ENCODE measurements at places on chromosomes 16 and 17. TPM values are rescaled to one million over a fixed set of nuclear protein-coding genes. Genes with fewer than 3 reads are reported as not detected.

XYLT2 gene
- 27.3 TPM for polyA plus RNA-seq

PPP1R27 gene
- polyA plus RNA-seq: 52.6 TPM

ZPBP2 gene
- polyA plus RNA-seq: not detected

RPAIN gene
- polyA plus RNA-seq: 52.3 TPM

GRCh38 chr17:49871211-49871610 lies 23.3 kb upstream of the TAC4 start:
- DNase-seq: no peak

GRCh38 chr16:30875871-30876801 lies 17.7 kb downstream of the BCL7C start:
- no peak for DNase-seq

DNA sequence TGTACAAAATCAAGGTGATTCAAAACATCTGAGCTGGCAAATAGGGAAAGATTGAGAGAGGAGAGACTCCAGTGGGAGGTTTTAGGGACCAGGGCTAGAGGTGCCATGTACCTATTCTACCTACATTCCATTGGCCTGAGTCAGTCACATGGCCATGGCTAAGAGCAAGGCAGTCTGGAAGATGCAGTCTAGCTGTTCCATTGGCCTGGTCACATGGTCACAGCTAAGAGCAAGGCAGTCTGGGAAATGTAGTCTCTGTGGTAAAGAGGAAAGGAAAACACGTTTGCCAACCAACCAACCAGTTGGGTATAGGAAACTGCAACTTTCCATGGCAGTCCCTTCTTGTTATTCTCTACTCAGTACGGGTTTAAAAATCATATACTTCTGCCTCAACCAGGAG lies 369.1 kb downstream of the XYLT1 start:
- DNase-seq: no peak

DNA sequence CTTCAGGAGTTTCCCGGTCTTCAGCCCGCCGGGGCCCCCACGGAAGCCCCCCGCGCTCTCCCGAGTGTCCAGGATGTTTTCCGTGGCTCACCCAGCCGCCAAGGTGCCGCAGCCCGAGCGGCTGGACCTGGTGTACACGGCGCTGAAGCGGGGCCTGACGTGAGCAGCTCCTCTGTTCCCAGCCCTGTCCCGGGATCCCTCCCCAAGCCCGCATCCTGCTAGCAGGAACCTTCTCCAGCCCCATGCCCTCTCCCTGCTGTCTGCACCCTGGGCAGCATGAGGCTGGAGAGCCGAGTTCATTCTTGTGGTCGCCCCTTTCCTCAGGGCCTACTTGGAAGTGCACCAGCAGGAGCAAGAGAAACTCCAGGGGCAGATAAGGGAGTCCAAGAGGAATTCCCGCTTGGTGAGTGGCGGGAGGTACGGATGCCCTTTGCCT lies 10.1 kb downstream of the RIPOR1 start:
- no peak for DNase-seq

- no peak for DNase-seq
These were observed 11.4 kb upstream of the MAP2K3 start for GRCh38 chr17:21272881-21273792.

GRCh38 chr17:39548494-39549225 lies 59.1 kb downstream of the NEUROD2 start:
- DNase-seq: no peak

Data from hindlimb muscle (tissue), 1 donor.